Astrocyte (in vitro differentiated cells and primary cell): ENCODE measurements at places on chromosomes 2 and 18. TPM values are rescaled to one million over a fixed set of nuclear protein-coding genes. Genes with fewer than 3 reads are reported as not detected.

FEV gene
- total RNA-seq: not detected in 2 replicates

IHH gene
- total RNA-seq: not detected in 2 replicates

SERPINB8 gene
- 13.1 and 14.1 TPM in 2 replicates for total RNA-seq

BCL2L11 gene
- total RNA-seq: 12.6 and 19.3 TPM in 2 replicates

KDSR gene
- total RNA-seq: 43.7 and 47.4 TPM in 2 replicates

ITPRIPL1 gene
- 0.10 and 0.45 TPM in 2 replicates for total RNA-seq

SERPINB3 gene
- total RNA-seq: not detected in 2 replicates

PROM2 gene
- total RNA-seq: 0.93 and 1.2 TPM in 2 replicates

- no peak overlapping the region for H3K4me3 ChIP-seq
- DNase-seq: no peak
- H3K27ac ChIP-seq: no peak overlapping the region
- peaks cover 26% of the 10 kb centered on the region for H3K4me1 ChIP-seq
These were observed 70.2 kb upstream of the EPAS1 start for GRCh38 chr2:46227022-46227421.

DNA sequence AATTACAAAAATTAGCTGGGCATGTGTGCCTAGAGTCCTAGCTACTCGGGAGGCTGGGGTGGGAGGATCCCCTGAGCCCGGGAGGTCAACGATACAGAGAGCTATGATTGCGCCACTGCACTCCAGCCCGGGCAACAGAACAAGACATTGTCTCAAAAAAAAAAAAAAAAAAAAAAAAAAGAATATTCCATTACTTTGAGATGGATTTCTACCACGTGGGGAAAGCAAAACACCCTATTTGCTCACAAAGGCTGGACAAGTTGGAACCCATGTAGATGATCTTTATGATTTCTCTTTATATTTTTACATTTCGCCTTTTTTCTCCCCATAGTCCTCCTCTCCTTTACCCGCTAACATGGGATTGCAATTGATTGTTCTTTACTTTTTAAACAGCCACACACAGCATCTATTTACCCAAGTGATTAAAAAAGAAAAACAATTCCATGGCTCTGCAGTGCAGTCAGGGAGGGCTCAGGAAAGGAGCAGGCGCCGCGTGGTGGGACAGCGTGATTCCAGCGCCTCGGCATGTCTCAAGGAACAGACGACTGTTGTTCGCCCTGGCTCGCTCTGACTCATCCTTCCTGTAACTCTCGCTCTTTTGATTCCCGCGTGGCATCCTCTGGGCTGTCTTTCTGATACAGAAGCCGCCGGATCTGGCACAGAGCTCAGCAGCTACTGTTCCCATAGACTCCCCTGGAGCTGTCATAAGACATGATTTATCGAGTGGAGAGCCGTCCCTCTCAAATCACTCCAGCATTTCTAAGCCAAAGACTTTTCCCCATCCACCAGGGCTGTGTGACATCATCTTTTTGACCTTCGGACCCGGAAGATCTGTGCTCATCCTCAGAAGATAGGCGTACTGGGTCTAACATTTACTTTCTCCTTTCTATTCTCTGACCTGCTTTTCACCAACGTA lies 230.4 kb upstream of the AGAP1 start:
- peaks cover 14% of the 10 kb centered on the region for H3K4me1 ChIP-seq
- peak overlapping the region; percentile 43 for H3K27ac ChIP-seq
- H3K27me3 ChIP-seq: peaks cover 2% of the 10 kb centered on the region
- H3K36me3 ChIP-seq: no peaks in the 10 kb centered on the region
- H3K4me3 ChIP-seq: peak overlapping the region; percentile 43

DNA sequence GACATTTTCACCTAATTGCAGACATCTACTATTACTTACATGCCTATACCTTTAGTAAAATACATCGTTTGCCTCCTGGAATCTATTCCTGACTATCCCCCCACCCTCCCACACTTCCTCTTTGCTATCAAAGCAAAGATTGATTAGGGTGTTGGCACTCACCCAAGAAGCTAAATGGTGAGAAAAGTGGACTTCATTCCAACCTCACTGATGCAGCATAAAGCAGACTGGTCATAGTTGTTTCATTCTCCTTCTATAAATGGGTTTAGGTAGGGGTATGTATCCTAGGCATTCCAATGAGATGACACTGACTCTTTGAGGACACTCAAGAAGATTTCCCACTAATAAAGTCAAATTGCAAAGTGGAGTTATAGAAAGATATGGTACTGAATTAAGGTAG lies 97.4 kb downstream of the LRP1B start:
- H3K27ac ChIP-seq: no peak overlapping the region
- no peaks in the 10 kb centered on the region for H3K27me3 ChIP-seq
- peaks cover 22% of the 10 kb centered on the region for H3K4me1 ChIP-seq

GRCh38 chr2:24917086-24917485 lies 3.0 kb downstream of the ADCY3 start:
- H3K4me3 ChIP-seq: no peak overlapping the region
- no peak overlapping the region for H3K27ac ChIP-seq
- H3K27me3 ChIP-seq: no peaks in the 10 kb centered on the region
- H3K36me3 ChIP-seq: no peaks in the 10 kb centered on the region

DNA sequence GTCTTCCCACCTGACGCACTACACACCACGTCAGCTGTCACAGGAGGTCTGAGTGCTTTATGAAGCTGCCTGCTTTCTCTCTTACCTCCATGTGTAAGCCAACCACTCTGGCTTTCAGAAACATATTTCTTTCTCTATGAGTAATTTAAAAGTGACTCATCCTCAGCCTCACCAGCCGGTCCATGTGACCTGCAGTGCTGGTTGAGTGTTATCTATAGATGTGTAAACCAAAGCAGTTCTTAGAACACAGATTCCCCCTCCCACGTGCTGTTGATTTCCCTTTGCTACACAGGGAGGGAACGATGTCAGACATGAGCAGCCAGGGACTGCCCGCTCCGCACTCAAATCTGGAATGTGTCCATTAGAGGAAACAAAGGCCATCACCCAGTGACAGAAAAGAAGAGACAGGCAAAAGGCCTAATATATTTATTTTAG lies 157.8 kb downstream of the BCL2 start:
- peaks cover 2% of the 10 kb centered on the region for H3K27me3 ChIP-seq
- peak; percentile 93 for DNase-seq
- H3K36me3 ChIP-seq: no peaks in the 10 kb centered on the region
- no peak overlapping the region for H3K4me3 ChIP-seq
- H3K4me1 ChIP-seq: peaks cover 14% of the 10 kb centered on the region

DNA sequence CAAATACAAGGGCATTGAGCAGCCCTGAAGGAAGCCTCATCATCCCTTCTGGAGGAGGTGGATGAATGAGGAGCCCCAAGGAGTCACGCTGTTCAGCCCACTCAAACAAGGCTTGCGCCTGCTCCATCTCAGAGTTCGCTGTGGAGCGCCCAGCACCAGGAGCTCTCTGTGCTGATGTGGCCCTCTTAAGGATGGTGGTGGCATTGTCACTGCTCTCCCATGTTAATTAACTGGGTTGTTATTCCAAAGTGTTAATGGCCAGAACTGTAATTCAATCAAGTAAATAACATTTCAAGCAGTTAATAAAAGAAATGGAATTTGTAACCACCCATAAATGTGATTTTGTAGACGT lies 726.0 kb upstream of the RAB6C start:
- no peak overlapping the region for H3K27ac ChIP-seq
- DNase-seq: no peak
- no peaks in the 10 kb centered on the region for H3K36me3 ChIP-seq
- H3K4me1 ChIP-seq: no peaks in the 10 kb centered on the region
- H3K27me3 ChIP-seq: no peaks in the 10 kb centered on the region

DNA sequence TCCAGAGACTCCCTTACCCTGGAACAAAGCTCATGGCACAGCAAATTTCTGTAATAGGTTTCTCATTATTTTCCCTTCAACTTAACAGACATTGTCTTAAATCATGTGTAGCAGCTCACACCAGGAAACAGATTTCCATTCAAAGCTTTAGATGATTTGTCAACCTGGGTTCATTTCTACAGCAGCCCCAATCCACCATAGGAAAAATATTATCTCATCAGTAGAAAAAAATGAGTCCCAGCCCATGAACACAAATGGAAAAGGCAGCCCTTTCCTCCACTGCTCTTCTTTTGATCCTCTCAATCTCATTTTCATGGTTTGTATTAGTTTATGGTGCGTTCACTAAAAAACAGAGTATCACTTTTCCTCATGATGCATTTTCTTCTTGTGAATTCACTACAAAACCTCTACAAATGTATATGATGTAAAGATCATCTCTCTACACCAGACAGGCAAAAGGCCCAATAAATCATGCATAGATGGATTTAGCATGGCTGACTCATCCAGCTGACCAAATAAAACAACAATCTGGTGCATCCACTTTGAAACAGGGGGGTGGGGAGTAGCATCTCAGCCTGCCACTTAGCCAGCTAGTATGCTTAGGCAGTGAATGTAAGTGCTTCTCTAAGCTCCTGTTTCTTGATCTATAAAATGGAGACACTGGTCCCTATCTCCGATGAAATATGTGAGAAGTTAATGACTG lies 78.6 kb downstream of the SATB2 start:
- DNase-seq: peak; percentile 58
- H3K36me3 ChIP-seq: peaks cover 3% of the 10 kb centered on the region
- H3K27ac ChIP-seq: no peak overlapping the region
- H3K4me3 ChIP-seq: no peak overlapping the region
- no peaks in the 10 kb centered on the region for H3K27me3 ChIP-seq
- peaks cover 2% of the 10 kb centered on the region for H3K4me1 ChIP-seq

DNA sequence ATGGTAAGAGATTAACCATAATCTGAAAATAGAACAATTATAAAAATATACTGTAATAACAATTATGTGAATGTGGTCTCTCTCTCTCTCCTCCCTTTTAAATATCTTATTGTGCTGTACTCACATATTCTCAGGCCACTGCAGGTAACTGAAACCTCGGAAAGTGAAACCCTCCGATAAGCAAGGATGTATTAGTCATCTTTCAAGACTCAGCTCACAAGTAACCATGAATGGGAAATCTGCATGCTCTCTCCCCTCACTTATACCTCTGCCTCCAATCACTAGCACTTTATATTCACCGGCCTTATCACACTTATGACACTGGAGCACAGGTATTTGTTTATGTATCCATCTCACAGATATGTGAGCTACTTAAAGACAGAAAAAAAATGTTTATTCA lies 139.7 kb downstream of the LRP2 start:
- DNase-seq: no peak
- H3K27ac ChIP-seq: no peak overlapping the region
- no peaks in the 10 kb centered on the region for H3K36me3 ChIP-seq
- H3K4me1 ChIP-seq: no peaks in the 10 kb centered on the region

- H3K4me1 ChIP-seq: peaks cover 22% of the 10 kb centered on the region
- no peak overlapping the region for H3K4me3 ChIP-seq
- H3K36me3 ChIP-seq: no peaks in the 10 kb centered on the region
- no peaks in the 10 kb centered on the region for H3K27me3 ChIP-seq
- DNase-seq: no peak
These were observed 11.9 kb upstream of the B3GNT7 start for GRCh38 chr2:231383416-231384108.
